ENCODE measurements at places on chromosomes 7 and 10.

- DNase-seq, result no peak
These were observed 7.5 kb downstream of the FGFR2 start for GRCh38 chr10:121590772-121591171.

DNA sequence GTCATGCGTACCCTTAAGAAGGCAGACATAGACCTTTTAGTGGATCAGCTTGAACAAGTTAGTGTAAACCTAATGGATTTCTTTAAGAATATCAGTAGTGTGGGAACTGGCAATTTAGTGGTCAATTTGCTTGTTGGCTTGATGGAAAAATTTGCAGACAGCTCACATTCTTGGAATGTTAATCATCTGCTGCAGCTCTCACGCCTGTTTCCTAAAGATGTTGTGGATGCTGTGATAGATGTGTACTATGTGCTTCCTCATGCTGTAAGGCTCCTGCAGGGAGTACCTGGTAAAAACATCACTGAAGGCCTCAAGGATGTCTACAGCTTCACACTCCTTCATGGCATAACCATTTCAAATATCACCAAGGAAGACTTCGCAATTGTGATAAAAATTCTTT lies 103.4 kb downstream of the ABCA13 start:
- DNase-seq, result no peak

GRCh38 chr7:151517601-151518104 lies 2.0 kb downstream of the RHEB start:
- DNase-seq, result no peak

DNA sequence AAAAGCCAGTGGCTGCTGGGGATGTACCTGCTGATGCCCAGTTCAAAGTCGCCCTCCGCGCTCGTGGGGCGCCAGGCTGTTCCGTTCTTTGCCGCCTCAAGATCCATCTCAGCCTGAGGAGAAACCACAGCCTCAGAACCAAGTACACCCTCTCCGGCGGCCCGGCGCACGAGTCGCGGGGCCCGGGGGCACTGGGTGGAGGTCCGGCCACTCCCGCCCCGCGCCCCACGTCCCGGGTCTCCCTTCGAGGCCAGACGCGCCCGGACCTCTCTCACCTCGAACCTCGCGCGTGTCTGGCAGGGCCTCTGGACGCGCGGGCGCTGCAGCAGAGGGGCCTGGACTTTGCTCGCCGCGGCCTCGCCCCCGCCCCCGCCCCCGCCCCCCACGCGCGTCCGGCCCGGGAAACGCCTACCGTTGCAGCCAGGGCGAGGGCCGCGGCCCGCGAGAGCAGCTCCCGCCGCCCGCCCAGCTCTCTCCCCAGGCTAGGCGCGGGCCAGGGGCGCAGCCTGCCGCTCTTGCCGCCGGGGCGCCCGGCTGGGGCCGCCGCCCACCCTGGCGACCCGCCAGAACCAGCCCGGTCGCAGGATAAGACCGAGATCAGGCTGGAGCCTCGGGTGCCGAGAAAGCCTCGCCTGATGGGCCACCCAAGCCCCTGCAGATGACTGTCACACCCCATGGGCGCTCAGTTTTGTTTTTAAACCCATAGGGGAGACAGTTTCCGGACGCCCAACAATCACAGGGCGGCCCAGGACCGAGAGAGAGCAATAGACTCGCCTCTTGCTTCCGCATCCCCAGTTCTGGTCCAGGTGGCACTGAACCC lies at the start of gene ABCB4:
Gene ABCB4 (minus strand): TSS at position 322 of the 820 bp plus-strand sequence. CDS start 215 bp downstream, at position 107.
- DNase-seq, result peak; percentile 20

DNA sequence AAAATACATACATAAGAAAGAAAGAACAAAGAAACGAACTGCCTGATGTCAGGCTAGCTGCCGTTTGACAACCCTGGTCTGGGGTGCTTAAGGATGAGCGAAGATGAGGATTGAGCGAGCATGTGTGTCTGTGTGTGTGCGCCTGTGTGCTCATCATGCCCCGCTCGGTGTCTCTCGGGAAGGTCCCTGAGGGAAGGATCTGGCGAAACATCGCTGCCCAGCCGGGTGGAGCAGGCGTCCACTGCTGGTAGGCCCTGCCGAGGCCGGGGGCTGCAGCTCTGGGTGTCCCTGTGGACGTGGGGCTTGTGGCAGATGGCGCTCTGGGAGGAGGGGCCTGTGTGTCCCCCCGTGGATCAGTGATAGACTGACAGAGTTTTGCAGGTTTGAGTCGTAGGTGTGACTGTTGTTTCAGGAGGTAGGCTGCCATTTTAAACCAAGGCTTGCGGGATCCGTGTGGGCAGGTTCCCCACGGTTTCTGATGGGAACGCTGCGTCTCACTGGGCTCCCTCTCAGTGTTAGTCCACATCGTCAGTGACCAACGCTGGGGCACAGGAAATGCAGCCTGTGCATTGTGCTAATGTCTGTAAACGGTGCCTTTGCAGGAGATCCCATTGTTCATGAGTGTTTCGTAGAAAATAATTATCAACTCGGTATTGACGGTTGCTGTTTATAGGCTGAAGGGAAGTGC lies 5.9 kb upstream of the SUN1 start:
- peak; percentile 13 for DNase-seq

DNA sequence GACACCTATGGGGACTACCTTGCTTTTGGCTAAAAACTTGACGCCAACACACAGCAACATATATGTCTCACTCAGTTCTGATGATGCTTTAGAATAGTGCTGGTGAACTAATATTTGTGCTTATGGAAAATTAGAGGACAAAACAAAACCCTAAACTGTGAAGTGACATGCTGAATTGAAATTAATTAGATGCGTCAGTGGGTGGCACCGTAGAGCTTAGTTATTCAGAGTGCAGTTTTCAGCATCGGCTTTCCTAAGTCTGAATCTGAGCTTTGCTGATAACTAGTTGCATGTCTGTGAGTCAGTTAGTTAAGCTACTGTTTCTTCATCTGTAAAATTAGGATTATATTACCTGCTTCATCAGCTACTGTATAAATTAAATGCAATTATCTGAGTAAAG lies 245.0 kb upstream of the SORCS1 start:
- DNase-seq, result no peak

GRCh38 chr10:89076120-89076519 lies 85.5 kb downstream of the FAS start:
- no peak for DNase-seq

DNA sequence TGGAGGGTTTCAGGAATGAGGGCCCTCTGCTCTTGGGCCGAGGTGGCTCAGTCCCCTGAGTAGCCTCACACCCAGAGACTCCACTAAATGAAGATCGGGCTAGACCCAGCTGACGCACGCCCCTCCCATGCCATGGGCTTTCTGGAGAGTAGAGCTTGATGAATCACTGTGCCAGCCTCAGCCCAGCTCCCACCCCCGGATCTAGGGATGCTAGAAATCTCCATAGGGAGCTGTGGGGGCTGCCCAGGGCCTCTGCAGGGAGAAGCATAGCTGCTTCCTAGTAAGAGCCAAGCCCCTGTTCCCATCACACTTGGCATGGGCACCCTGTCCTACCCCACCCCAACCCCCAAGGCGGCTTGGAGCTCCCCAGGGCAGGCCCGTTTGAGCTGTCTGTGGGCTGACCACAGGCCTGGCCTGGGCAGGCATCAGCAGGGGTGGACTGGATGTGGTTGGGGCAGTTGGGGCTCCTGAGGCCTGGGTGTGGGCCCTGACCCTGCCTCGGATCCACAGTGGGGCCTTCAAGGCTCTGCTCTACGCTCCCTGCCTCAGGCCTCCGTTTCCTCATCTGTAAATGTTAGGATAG lies 121.2 kb downstream of the ZMIZ1 start:
- no peak for DNase-seq

- DNase-seq, result no peak
These were observed 13.3 kb upstream of the DKK1 start for GRCh38 chr10:52300599-52301277.

GRCh38 chr10:80070057-80070456 lies 8.4 kb upstream of the TMEM254 start:
- no peak for DNase-seq

DNA sequence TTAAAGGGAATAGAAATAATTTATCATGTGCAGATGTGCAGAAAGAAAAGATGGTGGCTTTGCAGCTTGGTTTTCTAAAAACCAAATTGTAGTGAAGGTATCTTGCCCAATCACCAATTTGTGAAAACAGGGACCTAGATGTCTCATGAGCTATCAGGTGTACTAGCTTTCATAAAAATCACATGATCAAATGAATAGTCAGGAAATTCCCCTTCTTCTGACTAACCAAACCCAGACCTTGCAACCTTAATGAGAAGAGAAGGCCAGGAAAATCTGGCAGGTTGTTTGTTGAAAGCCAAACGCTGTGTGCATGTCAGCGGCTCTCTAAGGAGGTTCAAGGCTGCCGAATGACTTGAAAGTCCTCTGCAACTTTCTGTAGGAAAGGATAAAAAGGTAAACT lies 304.4 kb upstream of the NRP1 start:
- no peak for DNase-seq

DNA sequence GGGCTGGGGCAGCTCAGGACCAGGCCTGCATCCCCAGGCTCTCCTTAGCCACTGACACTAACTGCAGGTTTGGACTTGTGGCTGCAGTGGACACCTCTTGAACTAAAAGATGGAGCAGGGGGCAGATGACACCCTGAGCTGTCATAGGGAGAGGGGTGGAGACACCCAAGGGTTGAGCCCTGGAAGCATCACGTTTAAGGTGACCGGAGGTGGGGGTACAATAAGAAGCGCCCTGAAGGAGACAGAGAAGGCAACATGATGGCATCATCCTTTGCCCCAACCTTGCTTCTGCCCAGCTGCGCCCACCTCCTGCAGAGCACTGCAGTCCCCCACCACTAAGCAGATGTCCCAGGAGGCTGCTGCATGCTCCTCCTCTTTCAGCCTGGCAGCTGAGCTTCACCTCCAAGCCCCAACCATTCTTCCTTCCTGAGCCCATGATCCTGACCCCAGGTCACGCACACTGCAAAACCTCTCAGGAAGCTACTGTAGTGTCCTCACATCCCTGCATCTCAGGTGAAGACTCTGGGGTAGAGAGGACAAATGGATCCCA lies 25.5 kb downstream of the OGDHL start:
- no peak for DNase-seq

GRCh38 chr10:71968553-71969474 lies 4.6 kb downstream of the CHST3 start:
- DNase-seq, result no peak

GRCh38 chr10:78171633-78172400 lies 138.2 kb downstream of the RPS24 start:
- no peak for DNase-seq

GRCh38 chr10:30300728-30301127 lies 48.4 kb downstream of the MTPAP start:
- DNase-seq, result no peak

DNA sequence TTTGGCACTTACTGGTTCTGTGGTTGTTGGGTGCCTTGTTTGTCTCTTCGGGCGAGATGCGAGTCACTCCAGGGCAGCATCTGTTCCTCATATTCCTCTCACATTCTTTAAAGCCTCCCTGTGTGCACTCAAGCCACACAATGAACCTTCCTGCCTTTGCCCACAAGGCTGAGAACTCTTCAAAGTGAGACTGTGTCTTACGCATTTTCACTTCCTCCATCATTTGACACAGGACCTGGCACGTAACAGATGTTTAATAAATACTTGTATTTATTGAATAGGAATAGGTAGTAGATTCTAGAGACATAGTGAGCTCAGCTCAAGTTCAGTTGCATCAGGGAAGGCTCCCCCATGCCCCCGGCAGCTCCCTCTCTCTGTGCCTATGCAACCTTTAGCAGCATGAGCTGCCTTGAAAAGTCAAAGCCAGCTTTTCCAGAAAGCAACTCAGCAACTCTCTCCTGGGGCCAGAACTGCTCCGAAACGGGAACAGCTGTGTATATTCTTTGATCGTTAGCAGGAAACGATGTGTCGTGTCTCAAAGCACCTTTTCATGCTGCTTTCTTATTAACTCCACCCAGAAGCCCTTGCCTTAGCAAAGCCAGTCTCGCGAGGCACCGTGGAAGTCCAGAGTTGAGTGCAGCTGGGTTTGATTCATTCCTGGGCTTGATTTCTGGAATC lies 97.5 kb downstream of the PFKFB3 start:
- no peak for DNase-seq

GRCh38 chr7:48959676-48960075 lies 35.3 kb downstream of the CDC14C start:
- no peak for DNase-seq

GRCh38 chr10:71268758-71269157 lies 50.3 kb upstream of the SLC29A3 start:
- DNase-seq, result peak; percentile 4

DNA sequence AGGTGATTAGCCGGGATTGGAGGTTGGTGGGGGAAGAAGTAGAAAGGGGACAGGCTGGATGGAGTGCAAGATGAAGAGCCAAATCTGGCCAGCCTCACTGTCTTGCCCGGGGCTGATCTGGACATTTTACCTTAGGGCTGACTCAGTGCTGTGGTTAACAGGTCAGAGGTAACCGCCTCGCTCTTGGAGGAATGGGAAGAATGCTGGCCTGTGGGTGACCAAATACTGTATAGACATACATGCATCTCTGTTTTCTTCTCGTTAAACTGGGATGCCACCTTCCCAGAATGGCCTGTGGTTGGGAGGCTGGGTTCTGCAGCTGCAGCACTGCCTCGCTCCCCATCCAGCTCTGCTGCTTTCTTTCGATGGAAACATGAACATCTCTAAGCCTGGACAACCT lies 120.0 kb downstream of the SEC23IP start:
- DNase-seq, result no peak

- peak; percentile 7 for DNase-seq
These were observed 32.0 kb upstream of the HABP2 start for GRCh38 chr10:113520690-113521474.

DNA sequence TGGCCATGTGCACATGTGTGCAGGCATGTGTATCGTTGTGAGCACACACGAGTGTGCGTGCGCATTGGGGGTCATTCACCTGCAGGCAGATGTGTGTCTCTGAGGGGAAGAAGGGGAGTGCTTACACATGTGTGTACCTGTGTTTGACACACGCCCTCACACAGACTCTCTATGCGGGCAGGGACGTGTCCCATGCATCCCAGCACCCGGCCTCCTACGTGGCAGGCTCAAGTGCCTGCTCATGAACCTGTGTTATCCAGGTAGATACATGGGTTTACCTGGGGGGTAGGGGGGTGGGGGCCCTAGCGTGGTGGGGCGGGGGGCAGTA lies 18.6 kb downstream of the KCP start:
- DNase-seq, result no peak

DNA sequence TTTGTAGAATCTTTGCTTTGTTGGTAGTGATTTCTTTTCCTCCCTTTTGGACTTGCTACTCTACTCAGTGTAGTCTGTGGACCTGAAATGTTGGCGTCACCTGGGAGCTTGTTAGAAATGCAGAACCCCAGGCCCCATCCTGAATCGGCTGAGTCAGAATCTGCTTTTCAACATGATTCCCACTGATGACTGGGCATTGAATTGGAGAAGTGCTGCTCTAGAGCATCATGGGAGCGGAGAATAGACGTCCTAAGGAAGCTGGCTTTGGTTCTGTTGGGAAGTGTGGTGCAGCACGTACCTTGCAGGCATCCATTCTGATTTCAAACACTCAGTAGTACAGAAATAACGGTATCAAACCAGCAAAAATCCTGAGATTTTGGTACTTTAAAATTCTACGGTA lies 54.7 kb downstream of the RBM33 start:
- no peak for DNase-seq

DNA sequence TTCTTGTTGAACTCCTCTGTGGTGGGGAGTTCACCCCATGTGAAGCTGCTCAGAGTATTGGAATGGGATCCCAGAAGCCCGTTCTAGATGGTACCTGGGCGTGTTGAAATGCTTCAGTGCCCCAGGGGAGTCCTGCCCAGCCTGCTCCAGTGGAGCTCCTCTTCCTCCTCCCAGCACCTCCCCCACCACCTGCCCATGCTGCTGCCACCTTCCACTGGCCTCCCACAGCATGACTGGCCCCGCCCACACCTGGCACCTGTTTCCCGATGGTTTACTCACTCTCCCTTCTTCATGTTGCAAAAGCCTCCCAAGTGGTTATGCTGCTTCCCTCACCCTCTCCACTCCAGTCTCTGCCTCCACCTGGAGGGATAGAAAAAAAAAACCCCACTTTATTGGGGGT lies 32.2 kb upstream of the PCBD1 start:
- no peak for DNase-seq

Data from NCI-H524 (cell line).